ENCODE measurements at places on chromosomes 12 and 14.

DNA sequence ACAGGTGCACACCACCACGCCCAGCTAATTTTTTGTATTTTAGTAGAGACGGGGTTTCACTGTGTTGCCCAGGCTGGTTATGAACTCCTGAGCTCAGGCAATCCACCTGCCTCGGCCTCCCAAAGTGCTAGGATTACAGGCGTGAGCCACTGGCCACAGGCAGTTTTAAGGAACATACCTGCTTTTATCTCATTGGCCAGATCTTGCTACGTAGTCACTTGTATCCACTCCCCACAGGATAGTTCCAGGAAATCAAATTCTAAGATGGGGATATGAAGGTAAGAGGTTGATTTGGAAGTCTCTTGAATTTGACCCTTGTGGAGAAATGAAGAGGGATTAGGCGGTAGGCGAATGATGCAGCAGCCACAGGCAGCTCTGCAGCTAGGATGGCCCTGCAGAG, 8.8 kb upstream of the PLEKHG6 start:
- no peak for DNase-seq

DNA sequence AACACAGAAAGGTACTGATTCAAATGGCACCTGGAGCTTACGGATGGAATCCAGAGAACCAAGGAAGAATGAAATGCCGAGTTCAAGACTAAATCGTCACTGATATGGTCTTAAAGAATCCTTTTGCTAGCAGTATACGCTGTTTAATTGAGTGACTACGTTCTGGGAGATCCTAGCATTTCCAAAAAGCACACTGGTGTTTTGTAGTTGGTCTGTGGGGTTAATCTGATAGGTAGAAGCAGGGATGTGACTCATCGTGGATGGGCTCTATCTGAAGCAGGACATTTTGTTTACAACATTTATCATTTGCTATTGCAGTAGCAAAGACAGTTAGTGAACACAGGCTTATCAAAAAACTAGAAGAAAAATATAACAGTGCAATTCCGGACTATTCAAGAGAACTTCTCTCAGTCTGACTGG, 169.2 kb upstream of the HMGA2 start:
- no peak for DNase-seq

- no peak for DNase-seq
These were observed 257.9 kb downstream of the NEDD1 start for GRCh38 chr12:97164936-97165335.

- no peak for DNase-seq
These were observed 44.8 kb downstream of the FBXW8 start for GRCh38 chr12:116955382-116956021.

DNA sequence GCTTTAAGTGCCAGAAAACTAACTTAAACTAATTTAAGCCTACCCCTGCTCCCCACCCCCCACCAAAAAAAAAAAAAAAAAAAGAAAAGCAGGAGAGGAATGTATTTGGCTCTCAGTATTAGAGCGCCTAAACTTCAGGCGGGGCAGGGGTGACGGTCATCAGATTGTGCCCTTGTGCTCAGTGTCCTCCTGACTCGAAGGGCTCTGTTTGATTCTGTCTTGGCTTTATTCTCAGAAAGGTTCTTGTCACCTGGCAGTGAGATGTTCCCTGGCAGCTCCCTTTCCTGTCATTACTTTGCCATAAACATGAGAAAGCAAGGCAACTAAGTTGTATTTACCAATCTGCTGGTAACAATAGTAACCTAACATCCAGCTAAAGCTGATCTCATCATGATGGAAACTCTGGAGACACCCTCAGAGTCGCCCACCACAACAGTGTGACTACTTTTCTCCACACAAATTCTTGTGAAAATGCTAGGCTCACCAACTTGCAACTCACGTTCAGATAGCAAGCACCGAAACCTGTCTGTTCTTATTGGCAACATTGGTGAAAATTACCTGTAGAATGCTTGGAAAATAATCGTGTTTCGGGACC, 39.0 kb upstream of the WNK1 start:
- DNase-seq = no peak

DNA sequence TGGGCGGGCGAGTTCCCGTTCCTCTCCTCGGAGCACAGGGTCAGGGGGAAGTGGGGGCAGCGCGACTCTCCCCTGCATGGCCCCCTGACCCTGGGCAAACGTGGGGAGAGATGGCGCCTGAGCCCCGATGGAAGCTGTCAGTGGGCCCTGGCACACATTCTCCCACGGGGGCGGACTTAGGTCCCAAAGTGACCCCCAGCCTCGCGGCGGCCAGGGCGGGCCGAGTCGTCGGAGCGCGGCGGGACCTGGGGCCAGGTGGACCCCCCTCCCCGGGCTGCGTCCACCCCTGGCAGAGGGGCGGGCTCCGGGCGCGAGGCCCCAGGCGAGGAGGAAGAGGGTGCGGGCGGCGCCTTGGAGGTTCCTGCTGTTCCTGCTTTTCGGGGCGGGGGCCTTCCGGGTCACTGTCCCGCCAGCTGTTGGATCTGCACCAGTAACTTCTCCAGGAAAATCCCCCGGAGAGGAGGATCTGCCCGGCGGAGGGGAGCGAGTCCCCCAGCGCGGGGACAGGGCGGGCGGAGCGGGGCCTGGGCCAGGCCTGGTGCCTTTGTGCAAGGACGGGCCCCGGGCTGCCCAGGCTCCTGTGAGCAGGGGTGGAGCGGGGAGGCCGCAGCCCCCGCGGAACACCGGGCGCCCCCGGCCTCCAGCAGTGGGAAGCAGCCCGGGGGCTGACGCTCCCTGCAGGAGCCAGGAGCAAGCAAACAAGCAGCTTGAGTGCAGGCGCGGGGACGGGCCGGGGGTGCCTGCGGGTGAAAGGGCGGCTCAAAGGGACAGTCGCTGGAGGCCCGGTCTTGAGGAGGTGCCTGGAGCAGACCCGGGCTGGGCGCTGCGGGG, 15.3 kb downstream of the TNFAIP2 start:
- DNase-seq = no peak

- DNase-seq = peak; percentile 79
These were observed 1.6 kb downstream of the CTDSP2 start for GRCh38 chr12:57844709-57845477.

- no peak for DNase-seq
These were observed 46.0 kb upstream of the DYNC1H1 start for GRCh38 chr14:101918065-101918989.

GRCh38 chr12:52217223-52217622, 15.8 kb upstream of the KRT7 start:
- no peak for DNase-seq

GRCh38 chr12:93622485-93622884, 50.0 kb downstream of the SOCS2 start:
- peak; percentile 71 for DNase-seq

DNA sequence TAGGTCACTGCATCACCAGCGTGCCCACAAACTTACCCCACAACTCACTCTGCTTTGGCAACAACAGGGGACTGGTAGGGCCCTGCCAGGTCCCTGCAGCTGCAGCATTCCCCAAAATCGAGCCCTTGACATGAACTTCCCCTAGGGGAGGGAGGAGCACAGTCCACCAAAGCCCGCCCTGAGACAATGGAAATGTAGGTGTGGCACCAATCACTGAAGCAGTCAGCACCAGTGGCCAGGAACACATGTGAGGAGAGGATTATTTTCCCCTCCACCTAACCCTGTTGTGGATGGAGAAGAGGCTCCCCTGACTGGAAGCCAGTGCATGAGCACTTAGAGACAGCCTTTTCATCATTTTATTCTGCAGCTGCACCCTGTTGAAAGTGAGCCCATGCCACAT, 573.8 kb downstream of the SOX5 start:
- no peak for DNase-seq

DNA sequence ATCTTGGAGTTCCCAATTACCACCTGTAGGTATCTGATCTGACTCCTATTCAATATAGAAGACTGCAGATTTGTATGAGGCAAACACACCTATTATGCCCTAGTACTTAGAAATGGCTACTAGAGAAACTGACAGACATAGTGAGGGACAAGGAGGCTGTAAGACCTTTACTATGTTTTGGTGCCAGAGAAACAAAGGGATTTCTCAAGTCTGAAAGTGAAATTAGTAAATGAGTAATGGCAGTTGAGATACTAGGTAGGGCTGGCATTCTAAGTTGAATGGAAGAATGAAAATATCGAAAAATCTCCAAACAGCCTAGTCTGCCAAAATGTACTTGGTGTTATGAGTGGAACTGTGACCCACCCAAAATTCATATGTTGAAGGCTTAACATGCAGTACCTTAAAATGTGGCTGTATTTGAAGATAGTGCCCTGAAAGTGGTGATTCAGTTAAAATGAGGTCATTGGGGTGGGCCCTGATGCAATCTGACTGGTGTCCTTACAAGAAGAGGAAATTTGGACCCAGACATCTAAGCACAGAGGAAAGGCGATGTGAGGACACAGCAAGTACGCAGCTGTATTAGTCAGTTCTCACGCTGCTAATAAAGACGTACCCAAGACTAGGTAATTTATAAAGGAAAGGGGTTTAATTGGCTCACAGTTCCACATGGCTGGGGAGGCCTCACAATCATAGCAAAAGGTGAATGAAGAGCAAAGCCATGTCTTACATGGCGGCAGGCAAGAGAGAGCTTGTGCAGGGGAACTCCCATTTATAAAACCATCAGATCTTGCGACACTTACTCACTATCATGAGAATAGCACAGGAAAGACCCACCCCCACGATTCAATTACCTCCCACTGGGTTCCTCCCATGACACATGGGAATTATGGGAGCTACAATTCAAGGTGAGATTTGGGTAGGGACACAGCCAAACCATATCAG, 127.0 kb downstream of the APAF1 start:
- no peak for DNase-seq

All from fibroblast of upper back skin (primary cell).